ENCODE measurements at places on chromosomes 6 and 20.

- no peak for DNase-seq
Observed at GRCh38 chr20:20362774-20363433, 5.0 kb upstream of the INSM1 start.

GRCh38 chr20:24318569-24319352 lies 150.7 kb upstream of the SYNDIG1 start:
- no peak for DNase-seq

DNA sequence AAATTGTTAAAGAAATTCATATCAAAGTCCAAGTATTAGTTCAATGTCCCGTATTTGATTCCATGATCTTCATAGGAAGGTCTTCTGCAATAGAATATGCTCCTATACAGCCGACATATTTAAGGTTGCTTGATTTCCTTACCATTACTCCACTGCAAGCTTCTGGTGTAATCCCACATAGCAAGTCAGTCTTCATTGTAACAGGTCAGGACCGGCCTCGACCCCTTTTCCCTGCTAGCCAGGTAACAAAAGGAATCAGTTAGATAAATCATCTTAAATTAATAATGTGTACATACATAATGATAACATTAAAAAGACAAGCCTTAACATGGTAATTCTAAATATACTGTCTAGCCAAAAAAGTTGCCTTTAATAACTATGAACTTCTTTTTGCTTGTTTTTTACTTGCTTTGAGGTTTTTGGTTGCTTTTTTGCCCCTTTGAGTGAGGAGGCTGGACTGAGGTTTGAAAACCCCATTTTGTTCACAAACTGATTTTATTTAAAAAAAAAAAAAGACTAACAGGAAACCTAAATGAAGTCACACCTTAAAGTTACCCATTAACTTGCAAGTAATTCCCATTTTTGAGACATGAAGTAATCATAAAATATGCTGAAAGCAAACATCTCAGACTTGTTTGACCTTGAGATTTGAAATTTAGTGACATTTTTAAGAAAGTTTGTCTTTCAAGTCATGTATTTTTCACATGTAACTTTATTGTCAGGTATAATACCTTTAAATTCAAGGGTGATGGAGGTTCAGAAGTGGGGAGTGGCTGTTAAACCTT lies 19.2 kb upstream of the SNX14 start:
- DNase-seq, result no peak

GRCh38 chr6:33168639-33169038 lies 23.6 kb downstream of the COL11A2 start:
- no peak for DNase-seq

DNA sequence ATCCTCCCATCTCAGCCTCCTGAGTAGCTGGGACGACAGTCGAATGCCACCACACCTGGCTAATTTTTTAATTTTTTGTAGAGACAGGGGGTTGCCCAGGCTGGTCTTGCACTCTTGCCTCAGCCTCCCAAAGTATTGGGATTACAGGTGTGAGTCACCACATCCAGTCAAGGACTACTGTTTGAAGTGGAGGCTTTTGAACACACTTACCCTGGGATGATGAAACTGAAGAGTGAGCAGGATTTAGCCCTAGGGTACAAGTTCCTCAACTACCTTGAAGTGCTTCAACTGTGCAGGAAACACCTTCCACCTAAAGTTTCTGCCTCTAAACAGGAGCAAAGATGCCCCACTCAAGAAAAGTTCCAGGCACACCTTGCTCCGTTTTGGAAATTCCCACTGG lies 15.7 kb upstream of the PARD6B start:
- no peak for DNase-seq

DNA sequence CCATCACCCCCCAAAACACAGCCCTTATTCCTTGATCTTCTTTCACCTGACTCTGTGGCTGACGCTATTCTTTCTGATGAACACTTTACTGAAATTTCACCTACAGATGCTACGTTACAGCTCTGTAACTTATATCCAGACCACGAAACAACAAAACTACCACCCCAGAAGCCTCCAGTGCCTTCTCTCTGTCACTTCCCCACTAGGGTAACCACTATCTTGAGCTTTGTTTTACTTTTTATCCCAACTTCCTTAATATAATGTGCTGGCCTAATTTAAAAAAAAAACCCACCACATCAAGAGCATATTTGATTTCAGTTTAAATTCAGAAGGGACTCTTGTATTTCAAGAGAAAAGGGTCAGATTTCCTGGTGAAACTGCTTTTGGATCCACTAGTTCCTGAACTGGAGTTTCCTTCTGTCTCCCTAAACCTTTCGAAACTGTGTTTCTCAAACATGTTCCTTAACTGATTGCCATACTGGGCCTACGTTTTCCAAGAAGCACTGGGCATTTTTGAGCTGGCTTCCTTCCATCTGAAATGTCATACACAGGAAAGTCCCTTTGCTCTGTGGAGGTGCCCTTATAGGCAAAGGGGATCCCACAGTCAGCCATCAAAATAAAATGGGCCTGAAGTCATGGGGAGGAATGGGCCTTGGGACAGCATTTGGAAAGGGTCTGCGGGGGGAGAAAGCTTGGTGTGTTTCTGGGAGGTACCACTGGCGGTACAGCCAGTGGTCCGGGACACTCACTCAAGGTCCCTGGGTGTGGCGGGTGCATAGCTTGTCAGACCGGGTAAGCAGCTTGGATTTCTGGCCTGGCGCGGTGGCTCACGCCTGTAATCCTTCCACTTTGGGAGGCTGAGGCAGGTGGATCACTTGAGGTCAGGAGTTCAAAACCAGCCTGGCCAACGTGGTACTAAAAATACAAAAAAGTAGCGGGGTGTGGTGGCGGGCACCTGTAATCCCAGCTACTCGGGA lies 25.8 kb upstream of the RTF2 start:
- DNase-seq, result no peak

DNA sequence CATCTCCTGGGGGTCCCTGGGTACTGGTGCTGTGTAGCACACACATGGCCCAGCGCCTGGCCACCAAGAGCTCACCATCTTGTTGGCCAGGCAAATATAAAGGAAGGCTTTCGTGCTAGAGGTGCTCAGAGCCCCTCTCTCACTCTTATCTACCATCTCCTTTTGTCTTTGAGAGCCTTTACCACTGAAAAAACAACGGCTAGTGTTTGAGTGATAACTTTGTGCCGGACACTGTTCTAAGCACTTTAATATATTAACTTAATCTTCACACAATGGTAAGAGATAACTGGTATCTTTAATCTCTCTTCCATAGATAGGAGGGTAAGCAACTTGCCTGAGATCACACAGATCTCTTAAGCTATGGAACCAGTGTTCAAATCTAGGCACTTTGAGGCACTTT lies 21.5 kb upstream of the ARHGAP18 start:
- no peak for DNase-seq

DNA sequence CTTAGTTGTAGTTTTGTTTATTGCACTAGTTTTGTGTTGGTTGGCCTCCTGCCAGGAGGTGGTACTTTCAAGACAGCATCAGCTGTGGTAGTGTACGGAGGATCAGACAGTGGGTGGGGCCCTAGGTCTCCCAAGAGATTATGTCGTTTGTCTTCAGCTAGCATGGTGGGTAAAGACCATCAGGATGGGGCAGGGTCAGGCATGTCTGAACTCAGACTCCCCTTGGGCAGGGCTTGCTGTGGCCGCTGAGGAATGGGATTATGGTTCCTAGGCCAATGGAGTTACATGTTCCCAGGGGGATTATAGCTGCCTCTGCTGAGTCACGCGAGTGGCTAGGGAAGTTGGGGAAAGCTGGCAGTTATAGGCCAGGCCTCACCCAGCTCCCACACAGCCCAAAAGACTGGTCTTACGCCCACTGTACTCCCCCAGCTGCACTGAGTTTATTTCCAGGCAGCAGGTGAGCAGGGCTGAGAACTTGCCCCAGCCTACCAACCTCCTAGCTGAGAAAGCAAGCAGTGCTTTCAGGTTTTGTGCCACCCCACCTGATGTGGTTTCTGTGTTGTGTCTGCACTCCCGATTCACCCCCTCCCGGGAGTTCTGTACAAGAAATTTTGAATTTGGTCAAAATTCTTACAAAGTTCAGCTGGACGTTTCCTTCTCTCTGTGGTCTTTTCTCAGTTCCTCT lies 24.7 kb downstream of the ZSCAN31 start:
- no peak for DNase-seq

DNA sequence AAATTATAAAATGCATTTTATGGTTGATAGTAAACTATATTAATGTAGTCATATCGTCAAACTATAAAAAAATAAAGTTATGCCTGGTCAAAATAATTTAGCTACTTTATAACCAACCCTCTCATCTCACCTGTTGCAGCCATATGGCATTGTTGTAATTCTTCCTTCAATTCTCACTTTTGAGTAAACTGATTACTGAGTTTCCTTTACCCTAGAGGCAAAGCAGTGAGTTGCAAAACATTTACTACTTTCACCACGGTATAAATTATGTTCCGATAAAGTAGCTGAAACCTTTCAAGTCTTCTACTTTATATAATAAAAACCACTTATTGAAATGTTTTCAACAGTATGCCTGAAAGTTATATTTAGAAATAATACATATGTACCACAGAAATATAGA lies 113.8 kb downstream of the AHI1 start:
- no peak for DNase-seq

GRCh38 chr20:31570735-31571617 lies 34.1 kb upstream of the ID1 start:
- no peak for DNase-seq

GRCh38 chr6:17292600-17293133 lies 11.5 kb downstream of the RBM24 start:
- DNase-seq, result no peak

DNA sequence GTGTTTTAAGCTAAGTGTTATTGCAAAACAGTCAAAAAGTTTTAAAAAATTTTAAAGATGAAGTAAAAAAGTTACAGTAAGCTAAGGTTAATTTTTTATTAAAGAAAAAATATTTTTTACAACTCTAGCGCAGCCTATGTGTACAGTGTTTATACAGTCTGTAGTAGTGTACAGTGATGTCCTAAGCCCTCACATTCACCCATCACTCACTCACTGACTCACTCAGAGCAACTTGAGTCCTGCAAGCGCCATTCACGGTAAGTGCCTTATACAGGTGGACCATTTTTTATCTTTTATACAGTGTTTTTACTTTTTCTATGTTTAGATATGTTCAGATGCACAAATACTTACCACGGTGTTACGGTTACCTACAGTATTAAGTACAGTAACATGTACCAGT lies 83.4 kb upstream of the STMND1 start:
- DNase-seq, result no peak

- DNase-seq, result no peak
Observed at GRCh38 chr6:167094820-167095637, 27.9 kb upstream of the CCR6 start.

DNA sequence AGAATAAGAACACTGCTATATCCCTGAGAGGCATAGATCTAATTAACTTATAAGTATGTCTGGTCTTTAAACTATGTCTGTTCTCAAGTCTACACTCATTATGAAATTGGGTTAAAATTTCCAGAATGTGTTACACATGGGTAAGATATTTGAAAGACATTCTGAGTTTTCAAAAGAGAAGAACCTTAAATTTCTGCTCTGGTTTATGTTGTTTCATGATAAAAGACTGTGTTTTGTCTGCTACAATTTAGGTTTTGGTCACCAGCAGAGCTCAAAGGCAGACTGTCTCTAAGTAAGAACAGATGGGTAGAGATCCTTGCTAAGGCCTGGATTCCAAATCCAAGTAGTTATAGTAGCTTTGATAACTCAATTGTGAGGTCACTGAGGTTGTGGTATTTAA lies 6.0 kb downstream of the STMND1 start:
- no peak for DNase-seq

- no peak for DNase-seq
Observed at GRCh38 chr6:169386411-169387057, 132.9 kb upstream of the THBS2 start.

DNA sequence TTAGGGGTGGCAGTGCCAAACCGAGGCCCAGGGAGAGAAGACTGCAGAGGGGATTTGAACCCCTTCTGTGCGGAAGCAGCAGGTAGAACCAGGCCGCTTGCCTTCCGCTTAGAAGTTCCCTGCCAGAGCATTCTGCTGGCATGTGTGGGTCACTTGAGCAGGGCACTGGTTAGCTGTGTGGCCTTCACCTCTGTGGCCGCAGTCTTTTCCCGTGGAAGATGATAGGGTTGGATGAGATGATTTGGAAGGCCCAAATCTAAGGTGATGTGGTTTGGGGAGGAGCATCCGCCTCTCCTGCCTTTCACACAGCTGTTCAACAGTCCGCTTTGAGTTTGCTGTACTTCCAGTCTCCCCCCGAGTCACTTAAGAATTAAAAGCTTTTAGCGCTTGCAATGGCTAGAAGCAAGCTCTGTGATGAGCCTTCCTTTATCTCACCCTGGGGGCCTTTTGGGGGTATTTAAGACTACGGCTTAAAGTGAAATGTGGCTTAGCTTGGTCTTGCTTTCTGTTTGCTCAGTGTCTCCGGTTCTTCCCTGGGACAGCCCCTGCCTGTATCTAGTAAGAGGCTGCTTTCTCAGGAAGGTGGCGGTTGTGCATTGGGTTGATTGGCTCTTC lies 743 bp downstream of the CMTR1 start:
- DNase-seq, result peak; percentile 18

DNA sequence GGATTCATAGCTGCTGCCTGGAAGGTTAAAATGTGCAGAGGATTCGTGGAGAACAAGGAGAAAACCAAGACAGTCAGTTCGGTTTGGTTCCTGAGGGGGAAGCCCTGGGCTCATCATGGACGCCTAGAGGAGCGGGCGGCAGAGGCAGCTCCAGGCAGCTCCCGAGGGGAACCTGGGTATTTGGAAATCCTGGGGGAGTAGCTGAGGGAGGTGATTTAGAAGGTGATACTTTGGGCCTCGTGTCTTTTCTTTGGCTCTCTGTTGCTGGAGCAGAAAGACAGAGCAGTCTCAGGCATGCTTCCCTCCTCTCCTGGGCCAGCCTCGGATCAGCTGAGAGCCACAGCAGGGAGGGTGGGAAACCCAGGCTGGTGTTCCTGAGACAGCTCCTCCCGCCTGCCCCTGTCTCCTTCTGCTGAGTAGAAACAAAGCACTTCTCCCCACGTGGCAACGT lies 139.5 kb downstream of the DLL1 start:
- DNase-seq, result no peak

DNA sequence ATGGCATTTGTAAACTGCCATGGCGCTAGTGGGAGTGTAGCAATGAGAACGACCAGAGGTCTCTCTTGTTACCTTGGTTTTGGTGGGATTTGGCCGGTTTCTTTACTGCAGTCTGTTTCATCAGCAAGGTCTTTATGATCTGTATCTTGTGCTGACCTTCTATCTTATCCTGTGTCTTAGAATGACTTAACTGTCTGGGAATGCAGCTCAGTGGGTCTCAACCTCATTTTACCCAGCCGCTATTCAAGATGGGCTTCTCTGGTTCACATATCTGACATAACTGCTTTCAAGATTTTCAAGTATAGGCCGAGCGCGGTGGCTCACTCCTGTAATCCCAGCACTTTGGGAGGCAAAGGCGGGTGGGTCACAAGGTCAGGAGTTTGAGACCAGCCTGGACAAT lies 1.9 kb upstream of the SFT2D1 start:
- no peak for DNase-seq

Data from effector memory CD4-positive, alpha-beta T cell (primary cell).